Activated CD4-positive, alpha-beta T cell treated with anti-CD3 and anti-CD28 coated beads, Interleukin-2, amount 50 U/mL, for 16 hours (primary cell): ENCODE measurements at places on chromosomes 7 and 10.
A peak's percentile ranks its signal among the peaks of the same experiment; 100 is the strongest.

- DNase-seq: no peak
Observed at GRCh38 chr7:38211940-38212339, 33.9 kb downstream of the STARD3NL start.

DNA sequence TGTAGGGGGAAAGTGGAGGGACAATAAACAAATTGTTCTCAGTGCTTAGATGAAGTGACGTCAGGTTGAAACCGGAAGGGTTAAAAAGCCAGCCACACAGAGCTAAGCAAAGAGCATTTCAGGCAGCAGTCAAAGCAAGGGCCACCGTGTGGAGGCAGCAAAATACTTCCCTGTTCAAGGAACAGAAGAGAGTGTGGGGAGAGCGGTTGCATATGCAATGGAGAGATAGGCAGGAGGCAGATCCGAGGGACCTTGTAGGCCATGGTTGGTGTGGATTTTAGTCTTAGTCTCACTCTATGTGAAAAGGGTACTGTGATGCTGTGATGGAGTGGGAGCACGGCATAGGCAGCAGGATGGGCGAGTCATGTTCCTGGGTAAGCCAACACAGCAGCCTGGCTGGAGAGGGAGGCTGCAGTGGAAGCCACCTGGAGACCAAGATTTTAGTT lies 3.8 kb upstream of the STN1 start:
- DNase-seq: peak; percentile 28

GRCh38 chr7:149666360-149666945 lies 106.9 kb downstream of the ZNF467 start:
- DNase-seq: no peak

DNA sequence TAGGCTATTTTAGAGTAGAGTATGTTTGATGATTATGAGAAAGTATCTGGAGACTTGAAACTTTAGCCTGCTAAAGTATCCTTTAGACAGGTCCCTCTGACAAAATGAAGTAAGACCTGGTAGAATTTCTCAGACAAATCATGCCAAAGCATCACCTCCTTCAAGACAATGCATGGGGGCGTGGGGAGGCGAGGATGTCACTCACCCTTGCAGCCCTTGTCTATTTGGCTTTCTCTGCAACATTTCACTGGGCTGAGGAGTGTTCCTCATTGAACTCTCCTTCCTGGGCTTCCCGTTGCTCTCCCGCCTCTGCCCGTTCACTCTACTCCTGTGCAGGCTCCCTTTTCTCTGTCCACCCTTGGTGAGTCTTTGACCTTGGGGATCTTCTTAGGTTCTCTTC lies 98.5 kb downstream of the JAZF1 start:
- DNase-seq: no peak

DNA sequence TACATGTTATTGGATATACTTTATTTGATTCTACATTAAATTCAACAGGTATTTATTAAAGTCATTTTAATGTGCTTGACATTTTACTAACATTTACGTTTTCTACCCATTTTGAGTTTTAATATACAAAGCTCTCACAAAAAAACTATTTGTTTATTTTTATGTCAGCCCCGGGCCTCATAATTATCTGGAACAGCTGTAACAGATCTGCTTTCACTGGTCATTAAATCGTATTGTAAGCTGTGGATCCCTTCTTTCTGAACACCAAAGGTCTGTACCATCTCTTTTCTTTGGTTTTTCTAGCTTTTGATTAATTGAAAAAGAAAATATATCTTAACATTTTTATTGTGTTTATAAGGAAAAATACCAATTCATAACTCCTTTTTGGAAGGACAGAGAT lies 73.5 kb downstream of the SEMA3E start:
- no peak for DNase-seq

DNA sequence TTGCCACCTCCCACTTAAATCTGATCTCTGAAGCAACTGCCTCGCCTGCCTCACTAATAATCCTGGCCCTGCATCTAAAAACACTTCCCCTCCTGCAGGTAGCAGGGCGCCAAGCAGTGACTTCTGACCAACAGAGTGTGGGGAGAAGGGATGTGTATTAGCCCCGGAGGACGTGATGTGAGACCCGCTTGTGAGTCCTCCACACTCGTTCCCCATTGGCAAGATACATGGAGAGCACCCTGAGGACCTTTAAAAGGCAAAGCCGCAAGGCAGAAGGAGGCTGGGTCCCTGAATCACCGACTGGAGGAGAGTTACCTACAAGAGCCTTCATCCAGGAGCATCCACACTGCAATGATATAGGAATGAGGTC lies 6.1 kb upstream of the PILRA start:
- DNase-seq: no peak

DNA sequence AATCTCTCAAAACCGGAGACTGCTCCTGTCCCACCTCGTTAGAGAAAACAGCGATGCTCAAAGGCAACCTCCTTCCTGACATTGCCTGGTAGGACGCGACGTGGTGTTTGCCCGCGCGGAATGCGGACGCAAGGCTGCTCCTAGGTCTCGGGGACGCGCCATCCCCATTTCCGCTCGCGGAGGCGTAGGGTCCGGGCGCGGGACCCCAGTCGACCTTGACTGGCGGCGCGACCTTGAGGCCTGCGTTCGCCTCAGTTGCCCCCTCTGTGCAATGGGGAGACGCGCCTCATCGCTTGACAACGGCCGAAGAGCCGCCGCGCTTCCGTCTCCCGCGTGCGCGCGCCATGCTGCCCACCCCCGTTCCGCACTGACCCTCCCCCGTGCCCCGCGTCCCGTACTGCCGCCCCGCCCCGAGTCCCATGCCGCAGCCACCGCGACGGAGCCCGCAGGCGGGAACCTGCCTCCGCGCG lies 412 bp upstream of the PPIA start:
- no peak for DNase-seq

DNA sequence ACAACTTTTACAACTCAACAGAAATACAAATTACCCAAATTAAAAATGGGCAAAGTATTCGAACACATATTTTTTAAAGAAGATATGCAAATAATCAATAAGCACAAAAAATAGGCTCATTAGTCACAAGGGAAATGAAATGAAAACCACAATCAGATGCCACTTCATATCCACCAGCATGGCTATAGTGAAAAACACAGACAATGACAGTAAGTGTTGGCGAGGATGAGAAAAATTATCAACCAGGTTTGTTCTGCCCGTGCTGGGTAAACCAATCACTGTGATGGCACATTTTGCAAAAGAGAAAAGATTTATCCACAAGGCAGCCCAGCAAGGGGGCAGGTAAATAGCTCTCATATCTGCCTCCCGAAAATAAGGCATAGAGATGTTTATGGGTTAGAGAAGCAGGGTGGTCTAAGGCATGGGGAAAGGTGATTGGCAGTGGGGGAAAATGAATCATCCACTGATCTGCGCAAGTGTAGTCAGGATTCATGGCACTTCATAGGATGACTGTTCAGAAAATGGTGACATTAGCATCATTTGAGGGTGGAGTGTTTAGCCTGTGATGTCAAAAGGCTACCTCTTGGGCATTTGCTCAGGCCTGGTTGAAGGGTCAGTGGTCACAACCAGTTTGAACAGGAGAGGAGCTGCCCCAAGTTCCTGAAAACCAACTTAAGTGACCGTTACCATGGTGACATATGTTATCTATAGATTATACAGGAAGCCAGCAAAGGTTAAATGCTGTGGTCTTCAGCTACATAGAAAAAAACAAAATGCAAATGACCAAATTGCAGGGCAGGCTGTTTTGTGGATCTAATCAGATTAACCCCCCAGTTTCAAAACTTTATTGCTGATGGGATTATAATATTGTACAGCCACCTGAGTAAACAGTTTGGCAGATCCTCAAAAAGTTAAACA lies 8.0 kb upstream of the CFAP70 start:
- no peak for DNase-seq
